ENCODE measurements at places on chromosomes 6 and 20.

DNA sequence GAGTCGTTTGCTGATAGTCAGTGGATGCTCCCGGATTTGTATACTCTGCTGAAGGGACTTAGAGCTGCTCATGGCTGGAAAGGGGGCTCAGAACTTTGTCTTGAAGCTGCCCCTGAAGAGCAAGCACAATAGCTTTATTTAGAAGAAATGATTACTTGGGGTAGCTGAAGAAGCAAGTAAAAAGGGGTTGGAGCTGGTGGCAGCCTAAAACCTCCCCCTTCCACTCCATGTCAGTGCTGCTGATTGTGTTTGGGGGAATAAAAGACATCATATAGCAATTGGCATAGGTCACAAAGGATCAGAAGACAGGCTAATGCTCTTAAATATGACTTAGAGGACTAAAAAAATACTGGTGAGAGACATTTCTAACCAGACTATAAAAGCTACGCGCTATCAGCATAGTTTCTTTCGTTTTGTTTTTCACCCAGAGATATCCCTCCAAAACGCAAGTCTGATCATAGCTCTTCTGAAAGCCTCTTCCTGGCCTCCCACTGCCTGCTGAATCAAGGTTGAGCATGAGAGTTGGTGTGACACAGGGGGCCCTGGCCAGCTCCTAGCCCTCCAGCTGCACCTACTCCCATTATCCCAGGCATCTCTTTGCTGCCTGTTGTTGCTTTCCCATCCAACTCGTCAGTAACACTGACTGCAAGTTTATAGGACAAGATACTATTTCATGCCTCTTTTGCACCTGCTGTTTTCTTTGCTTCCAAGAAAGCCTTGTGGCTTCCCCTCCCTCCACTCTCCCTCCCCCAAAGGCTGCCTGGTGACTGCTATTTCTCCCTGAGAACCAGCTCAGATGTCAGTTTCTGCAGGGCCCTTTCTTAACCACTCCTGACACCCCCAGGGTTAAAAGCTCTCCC, 33.9 kb upstream of the SGK1 start:
- no peak for DNase-seq

DNA sequence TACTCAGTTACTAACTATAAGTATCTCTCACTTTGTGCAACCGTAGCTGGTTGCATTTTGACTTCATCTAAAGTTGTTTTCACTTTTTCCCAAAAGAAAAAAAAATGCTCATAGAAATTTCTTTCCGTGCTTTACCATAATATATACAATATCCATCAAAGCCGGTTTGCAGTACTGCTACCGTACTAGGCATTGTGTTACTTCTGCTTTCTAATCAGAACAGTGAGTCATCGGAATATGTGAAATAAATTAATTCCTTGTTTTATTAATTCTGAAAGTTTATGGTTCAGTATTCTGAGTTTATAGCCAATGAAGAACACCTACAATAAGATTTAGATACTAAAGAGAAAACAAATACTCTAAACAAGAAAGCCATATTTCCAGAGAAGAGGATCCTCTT, 72.5 kb downstream of the TNFRSF21 start:
- no peak for DNase-seq

GRCh38 chr6:140107216-140107615, 732.8 kb upstream of the CITED2 start:
- no peak for DNase-seq

GRCh38 chr6:54878718-54879117, 32.1 kb downstream of the FAM83B start:
- peak; percentile 5 for DNase-seq
